ENCODE measurements at places on chromosomes 3 and 15.

DNA sequence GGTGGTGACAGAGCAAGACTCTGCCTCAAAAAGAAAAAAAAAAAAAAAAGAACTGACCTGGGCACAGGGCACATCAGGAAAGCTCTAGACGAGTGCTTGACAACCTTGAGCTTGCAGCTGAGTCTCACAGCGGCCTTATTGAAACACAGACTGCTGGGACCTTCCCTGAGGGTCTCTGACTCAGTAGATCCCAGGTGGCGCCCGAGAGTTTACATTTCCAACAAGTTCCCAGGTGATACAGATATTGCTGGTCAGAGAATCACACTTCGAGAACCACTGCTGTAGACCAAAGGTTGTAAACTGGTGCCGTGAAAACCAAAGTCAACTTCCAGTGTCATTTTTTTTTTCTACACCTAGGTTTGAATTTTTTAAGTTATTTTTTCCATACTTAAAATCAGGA lies 573.2 kb upstream of the MDFIC2 start:
- no peak for DNase-seq

DNA sequence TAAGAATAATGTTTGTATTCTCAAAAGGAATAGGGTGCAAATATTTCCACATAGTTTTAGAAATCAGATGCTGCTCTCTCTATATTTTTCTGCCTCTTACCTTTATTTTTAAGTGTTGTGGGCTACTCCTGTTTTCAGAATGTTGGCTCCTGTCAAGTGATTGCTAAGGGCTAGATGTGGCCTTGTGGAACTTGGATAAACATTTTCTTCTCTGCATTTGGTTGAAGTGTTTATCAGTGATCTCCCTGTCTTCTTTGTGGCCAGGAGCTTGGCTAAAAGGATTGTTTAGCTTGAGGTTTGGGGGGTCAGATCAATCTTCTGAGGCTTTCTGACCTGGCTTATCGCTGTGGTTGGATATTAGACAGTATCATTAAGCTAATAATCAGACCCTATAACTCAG lies 112.6 kb downstream of the TCF12 start:
- DNase-seq: no peak

GRCh38 chr15:25783607-25784540 lies 79.3 kb downstream of the ATP10A start:
- peak; percentile 55 for DNase-seq

- DNase-seq: no peak
Measured at GRCh38 chr15:85490856-85491255, 110.5 kb downstream of the AKAP13 start.

DNA sequence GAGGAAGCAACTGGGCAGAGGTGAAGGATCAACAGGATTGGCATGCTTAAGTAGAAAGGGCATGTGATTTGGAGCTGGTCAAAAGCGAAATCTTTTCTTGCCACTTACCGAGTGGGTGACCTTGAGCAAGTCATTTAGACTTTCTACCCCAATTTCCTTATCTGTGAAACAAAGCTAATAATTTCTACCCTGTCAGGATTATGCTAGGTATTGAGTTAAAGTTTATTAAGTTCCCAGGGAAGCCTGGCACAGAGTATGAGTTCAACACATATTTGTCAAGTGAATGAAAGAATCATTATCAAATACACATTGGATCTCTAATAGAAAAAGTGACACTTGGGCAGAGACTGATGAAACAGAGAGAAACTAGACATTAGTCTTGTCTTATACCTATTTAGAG lies 66.4 kb upstream of the FRMD4B start:
- no peak for DNase-seq

DNA sequence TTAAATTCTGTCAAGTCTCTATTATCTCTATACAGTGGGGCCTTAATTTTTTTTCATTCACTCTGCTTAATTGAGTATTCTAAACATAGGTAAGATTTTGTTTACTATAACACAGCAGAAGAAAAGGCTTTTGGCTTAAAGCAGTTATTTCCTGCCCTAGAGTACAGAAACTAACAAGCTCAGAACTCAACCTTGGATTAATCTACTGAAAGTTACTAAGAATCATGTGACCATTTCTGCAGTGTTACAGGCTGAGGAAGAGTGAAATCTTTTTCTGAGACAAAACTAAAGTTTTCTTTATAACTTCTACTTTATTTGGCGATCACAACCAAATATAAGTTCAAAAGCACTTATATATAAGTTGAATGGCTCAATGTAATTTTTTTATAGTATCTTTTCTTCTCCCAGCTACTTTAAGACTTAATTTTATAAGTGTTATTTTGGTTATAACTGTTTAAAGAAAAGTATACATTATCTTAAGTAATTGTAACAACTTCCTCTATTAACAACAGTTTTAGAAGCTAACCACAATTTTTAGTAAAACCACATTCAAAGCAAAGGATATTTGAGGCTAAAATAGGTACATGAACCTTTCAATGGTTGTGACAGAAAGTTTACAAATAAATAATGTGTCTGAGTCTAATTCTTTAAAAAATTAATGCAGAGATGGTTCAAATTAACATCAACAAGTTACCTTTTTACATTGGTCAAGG lies 240.6 kb upstream of the NAALADL2 start:
- DNase-seq: no peak

- DNase-seq: no peak
Measured at GRCh38 chr3:32614956-32615355, 44.3 kb upstream of the DYNC1LI1 start.

GRCh38 chr3:10459954-10460754 lies 45.2 kb downstream of the ATP2B2 start:
- DNase-seq: peak; percentile 80

GRCh38 chr15:66711862-66712261 lies 9.8 kb downstream of the SMAD6 start:
- no peak for DNase-seq

DNA sequence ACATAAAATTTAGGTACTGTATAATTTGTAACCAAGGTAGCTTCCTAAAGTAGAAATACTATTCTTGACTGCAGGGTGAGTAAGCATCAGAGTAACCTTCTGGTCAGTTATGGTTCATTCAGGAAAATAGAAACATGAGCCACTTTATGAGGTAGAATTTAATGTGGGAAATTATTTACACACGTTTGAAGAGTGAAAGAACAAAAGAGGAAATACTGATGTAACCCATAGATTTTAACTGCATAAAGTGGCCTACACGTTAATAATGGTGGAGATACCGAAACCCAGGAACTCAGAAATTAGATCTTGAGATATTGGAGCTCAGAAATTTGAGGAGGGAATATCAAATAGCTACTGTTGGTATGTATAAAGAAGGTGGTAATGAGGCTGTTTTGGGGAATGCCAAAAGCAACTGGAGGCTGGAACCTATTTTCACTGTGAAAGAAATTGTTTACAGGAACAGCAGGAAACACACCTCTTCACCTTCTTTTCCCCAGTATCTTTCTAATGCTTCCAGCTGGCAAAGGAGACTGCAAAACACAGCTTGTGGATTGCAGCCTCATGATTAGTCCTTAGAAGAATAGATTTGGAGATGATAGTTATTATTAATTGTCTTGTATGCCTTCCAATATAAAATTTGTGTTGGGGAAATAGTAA lies 216.1 kb downstream of the DOCK3 start:
- DNase-seq: no peak

GRCh38 chr3:52493232-52494017 lies 1.7 kb upstream of the STAB1 start:
- DNase-seq: no peak

GRCh38 chr3:42007785-42008184 lies 45.9 kb upstream of the ULK4 start:
- no peak for DNase-seq

GRCh38 chr3:103002425-103003176 lies 567.8 kb downstream of the ZPLD1 start:
- DNase-seq: no peak

DNA sequence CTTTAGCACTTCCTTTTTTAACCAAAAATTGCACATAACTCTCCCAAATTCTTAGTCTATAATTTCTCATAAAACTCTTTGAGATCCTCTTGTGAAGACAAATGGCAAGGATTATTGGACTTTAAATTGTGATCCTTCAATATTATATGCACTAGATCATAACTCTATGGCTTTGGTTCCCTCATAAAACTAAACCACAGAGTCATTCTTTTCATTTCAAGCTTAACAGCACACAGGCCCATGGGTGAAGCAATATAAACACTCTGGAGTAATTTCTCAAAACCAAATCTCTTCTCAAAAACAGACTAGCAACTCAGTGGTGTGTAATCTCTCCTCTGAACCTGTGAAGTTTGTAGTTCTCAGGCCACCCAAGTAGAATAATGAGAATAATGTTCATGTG lies 171.0 kb upstream of the NECTIN3 start:
- no peak for DNase-seq

GRCh38 chr3:45931496-45931895 lies 11.8 kb upstream of the CXCR6 start:
- no peak for DNase-seq

GRCh38 chr3:185712337-185712736 lies 112.5 kb downstream of the IGF2BP2 start:
- DNase-seq: no peak

- DNase-seq: no peak
Measured at GRCh38 chr3:167783781-167784180, 48.3 kb downstream of the SERPINI1 start.

- DNase-seq: peak; percentile 11
Measured at GRCh38 chr15:57031605-57032004, 113.2 kb downstream of the TCF12 start.

GRCh38 chr3:195001961-195002861 lies 268.7 kb downstream of the XXYLT1 start:
- peak; percentile 40 for DNase-seq

DNA sequence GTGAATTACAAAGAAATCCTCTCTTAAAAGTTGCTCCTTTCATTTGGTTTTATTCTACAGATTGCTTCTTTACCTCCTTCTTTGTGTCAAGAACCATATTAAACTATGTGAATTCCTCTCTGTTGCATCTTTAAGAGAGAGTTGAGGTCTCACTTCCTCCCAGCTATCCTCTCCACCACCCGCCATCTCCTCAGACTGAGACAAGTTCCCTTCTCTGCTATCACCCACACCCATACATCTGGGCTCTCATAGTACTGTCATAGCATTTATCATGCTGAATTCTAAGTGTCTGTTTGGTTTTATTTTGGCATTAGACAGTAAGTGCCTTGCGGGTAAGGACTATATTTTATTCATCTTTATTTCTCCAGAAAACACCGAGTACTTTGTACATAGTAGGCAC lies 54.2 kb downstream of the B3GALNT1 start:
- DNase-seq: no peak

- DNase-seq: no peak
Measured at GRCh38 chr3:2940062-2940461, 170.1 kb downstream of the IL5RA start.

- no peak for DNase-seq
Measured at GRCh38 chr3:127610105-127610504, 11.9 kb downstream of the MCM2 start.

- no peak for DNase-seq
Measured at GRCh38 chr3:17979911-17980310, 237.5 kb upstream of the TBC1D5 start.

DNA sequence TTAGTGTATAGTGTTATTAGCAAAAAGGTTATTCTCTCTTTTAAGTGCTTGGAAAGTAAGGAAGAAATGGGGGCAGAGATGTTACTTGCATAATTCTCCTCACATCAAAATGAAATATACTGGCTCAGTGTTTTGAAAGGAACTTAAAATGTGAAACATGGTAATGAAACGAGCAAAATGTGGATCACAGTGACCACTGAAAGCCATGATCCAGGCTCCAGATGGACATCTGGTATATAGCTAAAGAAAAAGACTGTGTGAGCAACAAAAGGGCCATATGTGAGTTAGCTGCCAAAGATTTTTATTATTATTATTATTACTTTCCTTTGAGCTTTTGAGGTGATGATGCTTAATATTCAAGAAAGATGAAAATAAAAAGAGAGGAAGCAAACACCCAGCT lies 89.6 kb downstream of the GAP43 start:
- DNase-seq: no peak

- DNase-seq: no peak
Measured at GRCh38 chr3:192281207-192281880, 446.0 kb downstream of the FGF12 start.

GRCh38 chr3:183635107-183635430 lies 354 bp upstream of the KLHL24 start:
- no peak for DNase-seq

DNA sequence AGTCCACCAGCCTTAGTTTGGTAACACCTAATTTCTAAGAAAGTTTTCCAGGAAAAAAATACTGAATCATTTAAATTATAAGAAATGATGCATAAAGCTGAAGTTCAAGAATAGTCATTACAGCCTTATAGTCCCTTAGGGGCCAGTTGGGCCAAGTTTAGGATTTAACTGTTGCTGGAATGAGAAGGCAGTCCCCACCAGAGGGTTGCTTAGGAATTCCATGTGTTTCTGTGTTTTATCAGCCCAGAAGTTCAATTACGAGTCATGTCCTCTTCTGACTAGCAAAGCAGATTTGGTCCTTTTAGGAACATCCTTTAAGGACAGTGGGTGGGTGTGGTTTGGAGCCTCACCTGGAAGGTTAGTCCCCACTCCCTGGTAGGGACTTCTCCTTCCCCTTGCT lies 57.0 kb upstream of the NR2E3 start:
- no peak for DNase-seq

GRCh38 chr3:52896613-52897012 lies 735 bp downstream of the STIMATE start:
- DNase-seq: no peak

DNA sequence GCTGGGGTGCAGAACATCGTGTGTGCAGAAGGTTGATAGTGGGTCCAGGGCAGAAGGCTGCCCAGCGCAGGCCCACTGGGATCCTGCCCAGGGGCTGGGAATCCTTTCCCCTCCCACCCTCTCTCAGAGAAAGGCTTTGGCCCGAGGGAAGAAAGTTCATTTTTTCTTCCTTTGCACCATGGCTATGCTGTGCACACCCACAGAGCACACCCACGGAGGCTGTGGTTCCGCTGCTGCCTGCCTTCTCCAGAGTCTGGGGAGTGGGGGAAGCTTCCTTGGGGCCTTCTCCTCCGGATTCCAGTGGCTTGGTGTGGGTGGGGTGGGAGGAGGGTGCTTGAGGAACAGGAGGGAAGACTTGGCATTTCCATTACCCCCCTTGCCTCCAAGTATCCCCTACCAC lies 7.0 kb upstream of the PRKCD start:
- no peak for DNase-seq

GRCh38 chr3:174325834-174326700 lies 533.1 kb upstream of the NAALADL2 start:
- DNase-seq: no peak

DNA sequence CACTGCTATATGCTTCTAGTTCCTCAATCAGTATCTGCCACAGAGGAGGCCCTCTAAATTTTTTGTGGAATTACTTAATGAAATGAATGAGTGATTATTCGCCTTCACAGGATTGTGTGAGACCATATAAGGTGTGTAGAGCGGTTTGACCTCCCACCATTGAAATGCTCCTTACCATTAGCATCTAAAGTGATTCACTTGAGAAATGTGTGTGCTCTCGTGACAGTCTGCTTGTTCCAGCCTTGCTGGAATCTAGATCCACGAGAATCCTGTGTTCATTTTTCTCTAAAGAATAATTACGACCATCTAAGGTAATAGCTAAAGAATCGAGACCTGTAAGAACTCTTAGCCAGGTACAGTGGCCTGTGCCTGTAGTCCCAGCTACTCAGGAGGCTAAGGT lies 126.9 kb downstream of the FNDC3B start:
- no peak for DNase-seq
